Brain microvascular endothelial cell (primary cell): ENCODE measurements at places on chromosomes 2 and 18.

- no peak for DNase-seq
Observed at GRCh38 chr2:220001751-220002150, 374.3 kb downstream of the SLC4A3 start.

DNA sequence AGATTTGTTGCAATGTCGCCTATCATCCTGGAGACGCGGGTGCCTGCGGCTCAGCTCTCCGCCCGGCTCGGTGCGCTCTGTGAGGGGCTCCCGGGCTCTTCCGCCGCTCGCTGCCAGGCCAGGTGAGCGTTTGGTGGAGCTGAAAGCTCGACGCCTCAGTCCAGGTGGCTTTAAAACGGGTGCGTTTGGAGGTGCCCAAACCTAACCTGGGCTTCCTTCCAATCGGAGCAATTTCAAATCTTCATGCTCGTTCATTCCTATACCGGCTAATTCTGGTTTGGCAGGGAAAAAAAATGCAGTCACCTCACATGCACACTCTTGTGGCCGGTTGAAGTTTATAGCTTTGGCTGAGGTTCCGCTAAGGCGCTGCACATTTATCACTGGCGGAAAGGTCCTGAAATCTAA, at the start of gene SLC16A14:
Gene SLC16A14, minus strand, starts transcription at position 274 of the 405 bp plus-strand sequence. CDS start 9,572 bp downstream, outside the sequence.
- peak; percentile 53 for DNase-seq

DNA sequence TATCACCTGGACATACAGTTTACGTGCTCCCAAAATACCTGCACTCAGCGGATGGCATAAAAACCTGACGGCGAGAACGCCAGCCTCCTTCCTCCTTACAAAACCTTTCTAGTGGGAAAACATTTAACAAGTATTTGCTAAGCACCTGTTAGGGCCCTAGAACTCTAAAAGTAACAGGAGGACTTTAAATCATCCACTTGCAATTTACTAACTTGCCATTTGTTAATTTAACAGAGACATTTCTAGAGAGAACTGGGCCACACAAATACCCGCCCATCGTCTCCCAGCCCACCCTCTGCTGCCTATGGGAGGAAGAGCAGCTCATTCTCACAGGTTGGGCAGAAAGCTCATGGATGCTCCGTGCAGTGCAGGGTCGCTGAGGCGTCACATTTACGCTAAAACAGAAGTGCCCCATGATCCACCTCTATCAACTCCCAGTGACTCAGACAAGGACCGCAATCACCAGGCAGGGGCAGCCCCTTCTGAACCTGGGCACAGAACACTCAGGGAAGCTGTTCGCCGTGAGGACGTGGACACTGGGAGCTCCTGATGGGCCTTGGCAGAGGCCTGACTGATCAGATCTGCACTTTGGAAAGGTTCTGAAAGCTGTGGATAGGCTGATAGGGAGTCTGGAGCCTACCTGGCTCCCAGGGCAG, 106.9 kb downstream of the HDAC4 start:
- DNase-seq: no peak

- no peak for DNase-seq
Observed at GRCh38 chr2:172817411-172817810, 81.8 kb downstream of the RAPGEF4 start.

DNA sequence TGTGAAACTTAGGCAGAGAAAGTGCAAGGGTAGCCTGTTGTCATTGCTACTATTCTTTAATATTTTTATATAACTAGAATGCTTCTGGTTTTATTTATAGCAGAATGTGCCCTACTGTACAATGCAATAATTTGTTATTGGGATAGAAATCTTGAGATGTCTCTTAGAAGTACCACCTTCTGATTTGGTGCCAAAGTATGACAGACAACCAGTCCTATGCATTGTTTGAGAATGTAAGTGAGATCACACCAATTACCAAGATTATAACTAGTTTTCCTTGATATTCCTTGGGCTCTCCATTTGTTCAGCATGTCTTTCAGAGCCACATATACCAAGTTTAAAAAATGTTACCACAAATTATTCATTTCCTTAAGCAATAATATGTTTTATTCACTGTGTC, 399.7 kb downstream of the CPS1 start:
- peak; percentile 43 for DNase-seq

DNA sequence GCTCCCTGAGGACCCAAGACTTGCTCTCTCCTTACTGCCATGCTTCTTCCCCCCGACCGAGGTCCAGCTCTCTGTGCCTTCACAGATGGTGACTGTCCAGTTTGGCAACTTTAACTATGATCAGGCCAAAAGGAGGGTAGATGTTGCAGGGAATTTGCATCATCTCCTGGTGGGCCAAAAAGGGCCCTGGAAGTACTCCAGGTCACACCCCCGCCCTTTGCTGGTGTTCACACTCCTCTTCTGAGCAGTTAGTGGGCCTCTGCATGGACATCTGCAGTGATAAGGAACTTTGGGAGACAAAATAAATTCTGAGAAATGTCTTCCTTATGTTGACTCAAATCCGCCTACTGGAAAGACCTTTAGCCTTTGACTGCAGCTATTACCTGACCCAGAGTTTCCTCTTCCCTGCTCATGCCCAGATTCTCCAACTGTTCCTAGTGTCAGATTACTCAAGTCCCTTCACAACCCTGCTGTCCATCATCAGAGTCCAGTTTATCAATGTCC, 234.4 kb downstream of the LOXHD1 start:
- no peak for DNase-seq

GRCh38 chr18:74645679-74646078, 48.0 kb downstream of the ZNF407 start:
- DNase-seq: no peak

DNA sequence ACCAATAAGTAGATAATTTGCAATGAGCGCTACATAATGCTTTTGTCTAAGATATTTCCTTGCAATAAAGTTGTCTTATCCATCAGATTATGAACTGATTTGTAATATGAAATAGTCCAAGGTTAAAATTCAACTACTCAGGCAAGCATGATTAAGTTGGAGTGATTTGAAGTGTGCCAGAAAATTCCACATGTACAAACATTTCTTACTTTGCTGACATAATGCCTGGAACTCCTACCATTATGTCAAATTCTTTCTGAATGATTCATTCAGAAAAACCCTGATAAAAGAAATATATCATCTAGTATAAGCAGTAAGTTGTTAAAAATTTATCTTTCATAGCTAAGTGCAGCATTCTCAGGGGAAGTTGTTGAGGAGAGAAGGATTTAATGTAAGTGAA, 87.3 kb downstream of the CBLN2 start:
- no peak for DNase-seq

GRCh38 chr18:23609390-23610023, 23.2 kb upstream of the NPC1 start:
- DNase-seq: no peak

DNA sequence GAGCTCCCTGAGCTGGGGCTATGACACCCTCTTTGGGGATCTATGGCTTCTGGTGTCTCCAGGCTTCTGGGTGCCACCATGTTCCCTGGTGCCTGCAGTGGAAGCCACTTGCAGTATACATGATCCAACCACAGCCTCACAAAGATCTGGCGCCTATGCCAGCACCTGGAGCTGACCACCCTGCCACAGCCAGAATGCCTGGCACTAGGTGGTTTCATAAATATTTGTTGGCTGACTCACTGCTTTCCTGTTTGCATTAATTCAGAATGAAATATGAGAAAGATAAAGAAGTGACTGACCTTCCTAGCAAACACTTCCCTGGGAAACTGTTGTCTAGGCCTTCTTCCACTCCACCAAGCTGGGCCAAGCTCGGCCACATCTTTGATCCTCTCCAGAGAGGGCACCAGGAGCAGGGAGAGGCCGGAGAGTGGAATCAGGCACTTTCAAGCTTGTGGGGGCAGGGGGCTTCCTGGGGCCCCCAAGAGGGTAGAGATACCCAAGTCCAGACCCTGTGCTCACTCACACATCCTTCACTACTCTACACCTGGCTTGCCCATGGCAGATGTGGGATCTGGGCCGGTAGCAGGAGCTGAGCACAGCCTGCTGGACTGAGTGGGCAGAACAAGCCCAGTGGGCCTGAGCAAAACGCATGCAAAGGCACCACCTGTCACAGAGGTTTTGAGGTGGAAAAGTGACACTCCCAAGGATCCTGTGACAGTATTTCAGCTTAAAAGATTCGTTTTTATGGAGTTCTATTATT, 565.7 kb downstream of the SLC4A3 start:
- peak; percentile 5 for DNase-seq
